ENCODE measurements at places on chromosomes 16 and 17. TPM values are rescaled to one million over a fixed set of nuclear protein-coding genes. Genes with fewer than 3 reads are reported as not detected.

DNA sequence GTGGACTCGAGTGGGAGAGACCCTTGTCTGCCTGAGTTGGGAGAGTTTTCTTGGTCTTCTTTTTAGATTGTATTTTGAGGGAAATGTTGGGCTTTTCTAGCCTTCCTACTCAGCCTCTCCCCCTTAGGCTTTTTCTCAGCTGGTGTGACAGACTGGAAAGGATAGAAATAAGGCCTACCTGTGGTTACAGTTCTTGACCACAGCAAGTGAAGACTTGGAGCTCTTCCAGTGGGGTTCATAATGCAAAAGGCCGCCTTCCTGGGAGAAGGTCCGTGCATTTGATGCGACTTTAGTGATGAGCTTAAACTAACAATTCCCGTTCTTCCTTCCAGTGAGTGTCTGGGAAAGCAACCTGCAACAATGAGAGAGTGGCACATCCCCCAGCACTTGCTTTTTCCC, 56.8 kb downstream of the B9D1 start:
- DNase-seq = no peak

The LGALS9 gene
- 113 TPM for total RNA-seq

The PIK3R6 gene
- not detected for total RNA-seq

The KRT14 gene
- total RNA-seq = not detected

GRCh38 chr16:15703029-15703736, 53.1 kb downstream of the NDE1 start:
- no peak for DNase-seq

- DNase-seq = no peak
Observed at GRCh38 chr16:80672379-80672778, 131.6 kb downstream of the DYNLRB2 start.

Measured in M059J (cell line).